ENCODE measurements at places on chromosomes 16 and 17.
A peak's percentile ranks its signal among the peaks of the same experiment; 100 is the strongest.

- peak; percentile 10 for DNase-seq
- H3K4me3 ChIP-seq, result no peak overlapping the region
- H3K36me3 ChIP-seq, result no peaks in the 10 kb centered on the region
- no peak overlapping the region for H3K27ac ChIP-seq
Measured at GRCh38 chr16:87586201-87586782, 16.0 kb upstream of the JPH3 start.

DNA sequence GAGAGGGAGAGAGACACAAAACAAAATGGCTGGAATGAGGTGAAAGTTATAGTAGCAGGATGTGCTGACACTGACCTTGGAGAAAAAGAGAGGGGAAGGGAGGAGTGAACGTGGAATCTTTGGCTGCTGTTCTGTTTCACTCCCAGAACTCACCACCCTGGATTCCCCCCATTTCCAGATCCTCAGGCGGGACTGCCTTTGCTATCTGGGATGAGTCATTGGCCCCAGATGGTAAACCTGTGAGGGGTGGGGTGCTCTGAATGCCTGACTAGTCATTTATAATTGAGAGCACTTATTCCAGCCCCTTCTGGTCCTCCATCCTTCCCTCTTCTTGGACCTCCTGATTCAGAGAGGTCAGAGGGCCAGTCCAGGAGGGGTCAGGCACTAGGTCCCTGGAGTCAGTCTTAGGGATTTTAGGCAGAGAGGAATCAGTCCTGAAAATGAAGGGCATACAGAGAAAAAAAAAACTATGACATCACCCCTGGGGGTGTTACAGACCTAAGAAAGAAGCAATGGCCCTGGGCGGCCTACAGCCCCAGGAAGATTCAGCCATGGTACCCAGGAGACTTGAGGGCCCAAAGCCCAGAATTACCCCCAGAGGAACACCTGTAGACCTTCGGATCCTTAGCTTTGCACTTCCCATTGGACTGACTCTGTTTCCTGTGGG, 2.2 kb upstream of the ZG16 start:
- DNase-seq, result peak; percentile 43
- H3K27me3 ChIP-seq, result peaks cover 25% of the 10 kb centered on the region

DNA sequence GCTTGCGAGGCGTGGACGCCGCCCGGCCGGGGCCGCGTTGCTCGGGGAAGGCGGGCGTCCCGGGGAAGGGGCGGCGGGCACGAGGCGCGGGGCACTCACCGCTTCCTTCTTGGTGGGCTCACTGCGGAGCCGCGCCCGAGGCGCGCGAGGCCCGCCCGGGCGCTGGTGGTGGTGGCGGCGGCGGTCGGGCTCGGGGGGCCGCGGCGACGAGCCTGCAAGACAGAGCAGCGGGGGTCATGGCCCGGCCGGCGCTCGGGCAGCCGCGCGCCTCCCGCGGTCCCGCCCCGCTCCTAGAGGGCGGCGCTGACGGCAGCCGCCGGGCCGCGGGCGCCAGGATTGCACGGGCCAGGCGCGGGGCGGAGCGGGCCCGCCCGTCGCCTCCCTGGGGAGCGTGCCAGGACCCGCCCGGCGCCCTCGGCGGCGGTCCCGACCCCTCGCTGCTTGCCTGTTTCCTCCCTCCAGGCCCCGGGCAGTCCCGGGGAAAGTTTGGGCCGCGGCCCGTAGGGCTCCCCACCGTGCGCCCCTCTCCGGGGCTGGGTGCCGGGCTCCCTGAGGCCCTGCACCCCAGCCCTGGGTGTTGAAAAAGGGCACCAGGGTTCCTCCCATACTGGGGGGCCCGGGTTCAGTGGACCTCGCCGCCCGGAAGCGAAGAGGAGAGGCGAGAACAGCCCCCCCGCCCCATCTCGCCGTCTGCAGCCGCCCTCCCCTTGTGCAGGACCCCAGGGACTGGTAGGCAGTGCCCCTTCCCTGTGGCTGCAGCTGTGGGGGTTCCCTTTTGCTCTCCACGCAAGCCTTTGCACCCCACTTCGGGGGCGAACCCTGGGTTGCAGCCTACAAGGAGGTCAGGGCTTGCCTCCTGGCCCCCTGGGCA, at the start of gene C16orf74:
Gene C16orf74, minus strand, starts transcription at position 270 of the 871 bp plus-strand sequence. CDS start 15,879 bp downstream, outside the sequence.
- DNase-seq, result peak; percentile 35
- no peaks in the 10 kb centered on the region for H3K27me3 ChIP-seq
- H3K36me3 ChIP-seq, result no peaks in the 10 kb centered on the region
- H3K27ac ChIP-seq, result peak within 1 kb of the TSS; percentile 25
- peaks cover 26% of the 10 kb centered on the region for H3K4me1 ChIP-seq

GRCh38 chr17:31433811-31434726, 42.6 kb downstream of the RAB11FIP4 start:
- H3K4me3 ChIP-seq, result no peak overlapping the region
- no peaks in the 10 kb centered on the region for H3K4me1 ChIP-seq
- no peaks in the 10 kb centered on the region for H3K36me3 ChIP-seq

DNA sequence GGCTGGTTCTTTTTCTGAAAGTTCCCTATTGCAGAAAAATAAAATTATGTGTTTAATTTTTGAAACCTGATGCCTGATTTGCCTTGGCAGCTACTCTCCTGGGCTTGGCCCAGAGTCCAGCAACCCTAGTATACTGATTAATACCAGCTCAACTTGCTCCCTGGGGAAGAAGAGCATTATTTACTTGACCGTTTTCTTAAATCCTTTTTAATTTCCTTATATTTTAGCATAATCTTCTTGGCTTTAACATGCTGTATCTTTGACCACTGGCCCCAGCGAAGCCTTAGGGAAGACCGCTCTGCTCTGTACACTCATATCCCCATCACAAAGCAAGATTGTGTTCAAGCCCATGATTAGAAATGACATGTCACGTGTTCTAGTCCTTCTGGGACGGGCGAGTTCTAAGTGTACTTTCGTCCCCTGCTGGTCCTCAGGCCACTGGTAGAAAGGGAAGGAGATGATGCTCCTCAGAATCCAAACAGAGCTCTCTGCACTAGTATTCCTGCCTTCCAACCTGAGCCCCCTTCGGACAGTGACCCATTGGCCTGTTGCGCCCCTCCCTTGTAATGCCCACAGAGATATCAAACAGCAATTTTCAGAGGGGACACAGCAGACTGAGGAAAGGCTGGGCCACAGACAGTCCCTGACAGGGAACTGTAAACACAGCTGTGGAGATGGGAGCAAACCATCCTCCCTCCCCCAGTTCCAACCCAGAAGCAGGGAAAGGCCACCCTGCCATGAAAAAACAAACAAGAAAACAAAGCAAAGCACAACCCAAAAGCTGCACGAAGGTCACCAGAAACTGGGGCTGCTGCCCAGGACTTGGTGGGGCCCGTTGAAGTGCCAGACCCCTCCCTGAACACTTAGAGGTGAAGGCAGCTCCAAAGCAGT, 4.3 kb upstream of the EZH1 start:
- no peak for DNase-seq
- no peak overlapping the region for H3K4me3 ChIP-seq
- H3K36me3 ChIP-seq, result no peaks in the 10 kb centered on the region
- peaks cover 27% of the 10 kb centered on the region for H3K27me3 ChIP-seq
- H3K4me1 ChIP-seq, result peaks cover 5% of the 10 kb centered on the region
- no peak overlapping the region for H3K27ac ChIP-seq
